ENCODE measurements at places on chromosomes 3 and 15.

- DNase-seq = peak; percentile 28
Observed at GRCh38 chr15:39704689-39705088, 78.0 kb downstream of the FSIP1 start.

DNA sequence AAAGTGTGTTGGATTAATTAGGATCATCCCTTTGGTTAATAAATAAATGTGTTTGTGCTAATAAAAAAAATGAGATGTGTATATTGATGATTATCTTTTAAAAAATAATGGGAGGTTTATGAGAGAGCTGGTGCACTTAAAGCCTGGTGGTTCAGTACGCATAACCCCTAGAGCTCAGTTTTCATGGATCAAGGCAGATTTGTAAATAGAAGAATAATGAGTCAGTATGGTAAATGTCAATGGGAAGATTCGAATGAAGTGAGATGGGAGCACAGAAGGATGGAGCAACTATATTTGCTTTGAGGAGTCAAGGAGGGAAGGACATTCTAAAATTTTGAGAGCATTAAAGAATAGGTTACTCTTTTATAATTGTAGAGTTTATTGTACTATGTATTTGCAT is 35.4 kb downstream of the AKAP13 start:
- no peak for DNase-seq

DNA sequence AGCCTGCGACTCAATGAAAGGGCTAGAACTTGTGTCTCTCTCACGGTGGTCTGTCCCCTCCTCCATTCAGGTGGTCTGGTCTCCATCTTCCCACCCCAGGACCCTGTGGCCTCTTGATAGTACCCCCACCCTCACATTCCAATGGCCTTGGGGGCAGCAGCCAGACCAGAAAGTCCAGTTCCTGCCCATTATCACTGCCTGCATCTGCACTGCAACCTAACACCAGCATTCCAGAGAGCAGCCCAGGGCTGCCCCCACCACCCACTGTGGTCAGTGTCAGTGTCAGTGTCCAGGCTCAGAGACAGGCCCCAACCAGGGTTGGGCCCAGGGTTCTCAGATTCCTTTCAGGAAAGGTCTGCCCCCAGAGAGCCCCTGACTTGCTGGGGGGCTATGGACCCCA is 12.6 kb downstream of the IGDCC3 start:
- no peak for DNase-seq

GRCh38 chr3:173501931-173502489 is 104.5 kb downstream of the NLGN1 start:
- no peak for DNase-seq

DNA sequence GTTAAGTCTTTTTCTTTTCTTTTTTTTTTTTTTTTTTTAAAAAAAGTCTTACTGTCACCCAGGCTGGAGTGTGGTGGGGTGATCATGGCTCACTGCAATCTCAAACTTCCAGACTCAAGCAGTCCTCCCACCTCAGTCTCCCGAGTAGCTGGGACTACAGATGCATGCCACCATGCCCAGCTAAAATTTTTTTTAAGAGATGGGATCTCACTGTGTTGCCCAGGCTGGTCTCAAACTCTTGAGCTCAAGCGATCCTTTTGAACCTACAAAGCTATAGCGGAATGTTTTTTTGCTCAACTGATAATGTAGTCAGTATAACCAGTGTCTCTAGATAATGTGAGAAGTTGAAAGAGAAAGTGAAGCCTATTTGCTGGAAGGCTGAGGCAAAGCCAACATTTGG is 3.9 kb upstream of the IGF2BP2 start:
- DNase-seq = no peak

DNA sequence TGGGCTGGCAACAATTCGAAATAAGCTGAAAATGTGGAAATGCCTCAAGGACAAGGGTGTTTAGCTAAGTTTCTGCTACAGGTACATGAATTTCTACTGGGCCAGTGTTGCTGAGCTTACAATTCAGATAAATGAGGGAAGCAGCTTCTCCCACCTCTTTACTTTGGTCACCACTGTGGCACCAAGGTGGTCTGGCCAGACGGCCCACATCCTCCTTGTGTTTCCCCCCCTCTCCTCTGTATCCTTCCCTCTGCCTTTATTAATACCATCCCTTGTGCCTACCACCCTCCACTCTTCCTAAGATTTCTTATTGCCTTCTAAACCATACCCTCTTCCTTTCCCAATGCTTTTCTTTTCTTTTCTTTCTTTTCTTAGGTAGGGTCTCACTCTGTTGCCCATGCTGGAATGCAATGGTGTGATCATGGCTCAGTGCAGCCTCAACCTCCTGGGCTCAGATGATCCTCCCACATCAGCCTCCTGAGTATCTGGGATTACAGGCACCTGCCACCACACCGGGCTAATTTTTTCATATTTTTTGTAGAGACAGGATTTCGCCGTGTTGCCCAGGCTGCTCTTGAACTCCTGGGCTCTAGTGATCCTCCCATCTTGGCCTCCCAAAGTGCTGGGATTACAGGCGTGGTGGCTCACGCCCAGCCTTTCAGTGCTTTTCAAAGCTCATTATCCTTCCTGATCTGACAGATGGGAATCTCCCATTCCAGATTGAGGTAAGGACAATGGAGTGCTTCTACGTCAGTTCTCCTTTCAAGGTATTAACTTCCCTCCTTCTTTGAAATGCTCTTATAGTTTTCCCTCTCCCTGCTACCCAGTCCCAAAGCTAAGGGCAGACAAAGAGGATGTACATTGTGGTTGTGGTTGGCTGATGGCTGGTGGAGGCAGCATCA is 14.8 kb downstream of the ANXA2 start:
- DNase-seq = no peak

- no peak for DNase-seq
Observed at GRCh38 chr3:122306622-122306953, 18.5 kb upstream of the CSTA start.

All from AG09319 (cell line).